Endodermal cell (in vitro differentiated cells): ENCODE measurements at places on chromosomes 16 and 17. TPM values are rescaled to one million over a fixed set of nuclear protein-coding genes. Genes with fewer than 3 reads are reported as not detected.
A peak's percentile ranks its signal among the peaks of the same experiment; 100 is the strongest.

- H3K4me3 ChIP-seq = no peak overlapping the region
- no peaks in the 10 kb centered on the region for H3K27me3 ChIP-seq
- no peak for DNase-seq
- no peaks in the 10 kb centered on the region for H3K36me3 ChIP-seq
- no peak overlapping the region for H3K27ac ChIP-seq
- H3K4me1 ChIP-seq = no peaks in the 10 kb centered on the region
Observed at GRCh38 chr16:51276336-51276735, 125.3 kb upstream of the SALL1 start.

The GCGR gene
- total RNA-seq = 2.9 and 4.0 TPM in 2 replicates

DNA sequence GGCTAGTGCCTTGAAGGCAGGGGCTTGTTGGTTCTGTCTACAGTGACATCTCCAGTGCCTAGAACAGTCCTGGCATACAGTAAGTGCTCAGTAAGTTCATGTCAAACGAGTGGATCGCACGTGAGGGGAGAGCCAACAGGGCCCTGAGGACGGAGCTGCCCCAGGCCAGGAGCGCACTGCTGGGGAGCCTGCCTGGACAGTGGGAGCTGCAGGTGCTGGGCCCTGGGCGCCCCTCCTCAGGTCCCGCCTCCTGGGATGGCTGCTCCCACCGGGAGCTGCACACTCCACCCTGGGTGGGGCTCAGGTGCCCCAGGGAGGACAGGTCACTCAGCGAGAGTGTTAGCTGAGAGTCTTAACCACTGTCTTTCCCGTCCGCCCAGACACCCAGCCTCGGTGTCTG lies 1.8 kb downstream of the EVPL start:
- H3K36me3 ChIP-seq = no peaks in the 10 kb centered on the region
- no peak overlapping the region for H3K4me3 ChIP-seq
- no peaks in the 10 kb centered on the region for H3K27me3 ChIP-seq
- H3K27ac ChIP-seq = no peak overlapping the region
- H3K4me1 ChIP-seq = peaks cover 4% of the 10 kb centered on the region
- DNase-seq = no peak

The TEKT1 gene
- not detected in 2 replicates for total RNA-seq

DNA sequence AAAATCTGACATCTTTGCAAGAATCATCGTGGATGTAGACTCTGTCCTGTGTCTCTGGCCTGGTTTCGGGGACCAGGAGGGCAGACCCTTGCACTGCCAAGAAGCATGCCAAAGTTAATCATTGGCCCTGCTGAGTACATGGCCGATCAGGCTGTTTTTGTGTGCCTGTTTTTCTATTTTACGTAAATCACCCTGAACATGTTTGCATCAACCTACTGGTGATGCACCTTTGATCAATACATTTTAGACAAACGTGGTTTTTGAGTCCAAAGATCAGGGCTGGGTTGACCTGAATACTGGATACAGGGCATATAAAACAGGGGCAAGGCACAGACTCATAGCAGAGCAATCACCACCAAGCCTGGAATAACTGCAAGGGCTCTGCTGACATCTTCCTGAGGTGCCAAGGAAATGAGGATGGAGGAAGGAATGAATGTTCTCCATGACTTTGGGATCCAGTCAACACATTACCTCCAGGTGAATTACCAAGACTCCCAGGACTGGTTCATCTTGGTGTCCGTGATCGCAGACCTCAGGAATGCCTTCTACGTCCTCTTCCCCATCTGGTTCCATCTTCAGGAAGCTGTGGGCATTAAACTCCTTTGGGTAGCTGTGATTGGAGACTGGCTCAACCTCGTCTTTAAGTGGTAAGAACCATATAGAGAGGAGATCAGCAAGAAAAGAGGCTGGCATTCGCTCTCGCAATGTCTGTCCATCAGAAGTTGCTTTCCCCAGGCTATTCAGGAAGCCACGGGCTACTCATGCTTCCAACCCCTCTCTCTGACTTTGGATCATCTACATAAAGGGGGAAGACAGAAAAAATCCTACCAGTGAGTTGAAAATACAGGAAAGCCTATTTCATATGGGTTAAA lies at the start of gene G6PC1:
Gene G6PC1 (plus strand): TSS at position 340 of the 872 bp plus-strand sequence. CDS start 78 bp downstream, at position 418.
- H3K36me3 ChIP-seq = no peaks in the 10 kb centered on the region
- no peak within 1 kb of the TSS for H3K27ac ChIP-seq
- H3K4me3 ChIP-seq = no peak within 1 kb of the TSS
- H3K4me1 ChIP-seq = no peaks in the 10 kb centered on the region
- no peaks in the 10 kb centered on the region for H3K27me3 ChIP-seq

DNA sequence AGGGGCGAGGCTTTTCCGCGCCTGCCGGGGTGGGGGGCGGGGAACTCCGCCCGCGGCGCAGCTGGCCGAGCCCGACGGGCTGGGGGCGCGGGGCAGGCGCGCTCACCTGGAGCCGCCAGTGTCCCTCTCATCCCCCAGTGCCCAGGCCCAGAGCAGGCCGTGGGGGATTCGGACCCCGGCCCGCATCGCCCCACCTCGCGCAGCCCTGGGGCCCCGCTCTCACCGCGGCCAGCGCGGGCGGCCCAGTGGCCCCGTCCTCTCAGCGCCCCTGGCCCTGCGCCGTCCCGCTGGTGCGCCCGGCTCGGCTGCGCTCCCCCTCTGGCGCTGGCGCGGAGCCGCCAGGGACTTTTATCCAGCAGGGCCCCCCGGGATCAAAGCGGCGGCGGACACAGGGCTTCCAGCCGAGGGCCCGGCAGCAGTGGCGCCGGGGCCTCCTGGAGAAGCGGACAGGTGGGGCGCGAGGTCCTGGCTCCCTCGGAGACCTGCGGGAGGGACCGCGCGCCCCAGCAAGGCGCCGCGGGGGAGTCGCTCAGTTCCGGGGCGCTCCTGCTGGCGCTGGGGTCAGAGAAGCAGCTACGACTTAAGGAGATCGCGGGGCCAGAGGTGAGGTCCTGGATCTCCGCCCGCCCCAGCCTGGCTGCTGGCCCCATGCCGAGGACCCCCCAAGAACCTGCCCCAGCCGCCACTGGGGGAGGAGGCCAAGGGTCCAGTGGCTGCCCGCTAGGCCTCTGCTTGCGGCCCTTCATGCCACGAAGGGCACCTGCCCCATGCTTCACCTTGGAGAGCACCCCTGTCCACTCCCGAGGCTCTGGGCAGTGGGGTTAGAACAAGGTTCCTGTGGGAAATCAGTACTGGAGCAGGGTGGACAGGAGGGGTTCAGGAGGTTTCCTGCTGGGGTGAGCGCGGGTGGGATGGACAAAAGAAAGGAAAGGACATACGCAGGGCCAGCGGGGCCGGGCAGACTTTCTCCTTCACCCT lies 823 bp upstream of the NOTUM start:
- peak; percentile 72 for DNase-seq
- no peaks in the 10 kb centered on the region for H3K36me3 ChIP-seq
- no peaks in the 10 kb centered on the region for H3K4me1 ChIP-seq
- H3K4me3 ChIP-seq = no peak overlapping the region

GRCh38 chr17:63624531-63624880 lies 2.3 kb downstream of the MAP3K3 start:
- H3K27ac ChIP-seq = no peak overlapping the region
- no peaks in the 10 kb centered on the region for H3K27me3 ChIP-seq
- DNase-seq = no peak
- H3K36me3 ChIP-seq = no peaks in the 10 kb centered on the region

DNA sequence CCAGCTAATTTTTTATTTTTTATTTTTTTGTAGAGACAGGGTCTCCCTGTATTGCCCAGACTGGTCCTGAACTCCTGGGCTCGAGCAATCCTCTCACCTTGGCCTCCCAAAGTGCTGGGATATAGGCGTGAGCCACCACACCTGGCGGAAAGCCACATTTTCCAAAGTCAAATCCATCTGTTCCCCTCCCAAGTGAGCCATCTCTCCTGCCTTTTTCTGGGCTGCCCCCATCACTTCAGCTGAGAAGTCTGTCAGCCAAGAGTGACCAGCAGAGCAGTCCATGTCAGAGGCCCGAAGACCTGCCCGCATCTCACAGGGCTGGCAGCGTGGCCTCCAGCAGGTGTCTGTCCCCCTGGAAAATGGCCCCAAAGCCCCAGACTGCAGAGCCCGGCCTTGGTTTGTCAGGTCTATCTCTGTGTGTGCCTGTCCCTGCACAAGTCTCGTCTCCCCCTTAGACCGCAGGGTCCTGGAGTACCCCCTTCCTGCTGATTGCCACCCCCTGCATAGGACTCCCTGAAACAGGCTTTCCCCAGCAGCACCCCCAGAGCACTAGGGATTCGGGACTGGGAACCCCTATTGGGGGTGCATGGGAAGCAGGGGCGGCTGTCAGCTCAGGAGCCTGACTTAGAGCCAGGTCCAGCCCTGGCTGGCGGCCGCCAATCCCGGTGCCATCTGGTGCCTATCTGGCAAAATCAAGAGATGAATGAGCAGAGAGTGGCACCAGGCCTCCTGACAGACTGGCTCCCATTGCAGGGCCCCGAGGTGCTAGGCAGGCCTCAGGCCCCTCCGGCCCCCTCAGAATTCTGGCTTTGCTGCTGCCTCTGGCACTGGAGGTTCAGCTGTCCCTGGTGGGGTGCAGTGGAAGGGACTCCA lies 7.8 kb downstream of the TTYH2 start:
- H3K27me3 ChIP-seq = no peaks in the 10 kb centered on the region
- H3K4me1 ChIP-seq = no peaks in the 10 kb centered on the region
- no peak overlapping the region for H3K27ac ChIP-seq
- no peak overlapping the region for H3K4me3 ChIP-seq
- no peak for DNase-seq
- no peaks in the 10 kb centered on the region for H3K36me3 ChIP-seq

DNA sequence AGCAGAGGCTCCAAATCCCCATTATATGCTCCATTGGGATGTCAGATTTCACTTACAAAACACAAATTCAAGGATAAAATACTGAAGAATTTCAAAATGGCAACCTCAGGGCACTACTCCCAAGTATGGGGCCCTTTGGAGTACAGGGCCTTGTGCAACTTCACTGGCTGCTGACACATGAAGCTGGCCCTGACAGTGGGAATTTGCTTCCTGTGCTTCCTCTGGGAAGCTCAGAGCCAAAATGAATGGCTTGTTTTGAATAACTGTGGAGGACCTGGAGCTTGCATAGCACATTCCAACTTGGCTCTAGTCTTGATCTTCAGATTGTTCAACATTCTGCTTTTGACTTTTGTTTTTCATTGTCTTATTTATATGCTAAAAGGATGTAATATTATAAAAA lies 52.3 kb upstream of the HNF1B start:
- H3K36me3 ChIP-seq = no peaks in the 10 kb centered on the region
- no peak overlapping the region for H3K27ac ChIP-seq
- DNase-seq = peak; percentile 59
- H3K4me1 ChIP-seq = peaks cover 4% of the 10 kb centered on the region
- H3K4me3 ChIP-seq = no peak overlapping the region

The MT1A gene
- total RNA-seq = not detected in 3 replicates

DNA sequence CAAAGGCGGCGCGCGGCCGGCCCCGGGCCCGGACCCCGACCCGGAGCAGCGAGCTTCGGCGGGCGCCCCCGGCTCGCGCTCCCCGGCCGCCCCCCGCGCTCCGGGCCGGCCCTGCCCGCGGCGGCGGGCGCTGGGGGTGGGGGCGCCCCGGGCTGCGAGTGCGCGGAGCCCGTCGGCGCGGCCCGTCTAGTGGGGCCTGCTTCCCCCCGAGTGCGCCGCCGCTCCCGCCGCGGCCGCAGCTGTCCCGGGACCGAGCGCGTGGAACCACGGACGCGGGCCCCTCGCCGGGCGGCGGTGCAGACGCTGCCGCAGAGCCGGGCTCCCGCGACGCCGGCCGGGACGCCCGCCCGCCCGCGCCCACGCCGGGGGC lies 308 bp downstream of the ADCY9 start:
- H3K4me1 ChIP-seq = no peaks in the 10 kb centered on the region
- DNase-seq = no peak
- no peak overlapping the region for H3K4me3 ChIP-seq
- H3K27me3 ChIP-seq = peaks cover 49% of the 10 kb centered on the region
- no peak overlapping the region for H3K27ac ChIP-seq

GRCh38 chr16:51267681-51268080 lies 116.6 kb upstream of the SALL1 start:
- DNase-seq = peak; percentile 4
- no peak overlapping the region for H3K4me3 ChIP-seq
- no peaks in the 10 kb centered on the region for H3K27me3 ChIP-seq
- H3K4me1 ChIP-seq = no peaks in the 10 kb centered on the region
- no peaks in the 10 kb centered on the region for H3K36me3 ChIP-seq

The TBC1D26 gene
- 4.6 to 7.5 TPM (median 5.3 TPM) in 3 replicates for total RNA-seq

The FBXL19 gene
- 79.7 and 84.3 TPM in 2 replicates for total RNA-seq

- peaks cover 72% of the 10 kb centered on the region for H3K27me3 ChIP-seq
- H3K27ac ChIP-seq = no peak overlapping the region
- no peak overlapping the region for H3K4me3 ChIP-seq
- H3K36me3 ChIP-seq = no peaks in the 10 kb centered on the region
Observed at GRCh38 chr17:58254803-58255202, 16.4 kb downstream of the LPO start.

The TMC7 gene
- 16.1 and 16.6 TPM in 2 replicates for total RNA-seq

GRCh38 chr17:51152766-51153209 lies 571 bp upstream of the NME1 start:
- peak overlapping the region; percentile 93 for H3K4me3 ChIP-seq
- no peak for DNase-seq
- H3K36me3 ChIP-seq = peaks cover 20% of the 10 kb centered on the region
- H3K27ac ChIP-seq = peak overlapping the region; percentile 82

- no peak for DNase-seq
- H3K4me3 ChIP-seq = no peak overlapping the region
- H3K27ac ChIP-seq = no peak overlapping the region
- no peaks in the 10 kb centered on the region for H3K27me3 ChIP-seq
Observed at GRCh38 chr16:57364143-57364542, 5.6 kb downstream of the CCL22 start.
